ENCODE measurements at places on chromosomes 5 and 9. TPM values are rescaled to one million over a fixed set of nuclear protein-coding genes. Genes with fewer than 3 reads are reported as not detected.

DNA sequence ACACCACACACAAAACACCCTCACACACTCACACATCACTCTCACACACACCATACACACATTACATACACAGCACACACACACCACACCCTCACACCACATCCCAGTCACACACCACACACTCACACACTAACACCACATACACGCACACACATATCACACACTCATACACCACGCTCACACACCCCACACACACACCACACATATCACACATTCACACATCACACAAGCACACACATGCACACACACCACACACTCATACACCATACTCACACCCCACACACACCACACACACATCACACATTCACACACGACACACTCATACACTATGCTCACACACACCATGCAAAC lies 543 bp upstream of the UBE2QL1 start:
- DNase-seq, result no peak

DNA sequence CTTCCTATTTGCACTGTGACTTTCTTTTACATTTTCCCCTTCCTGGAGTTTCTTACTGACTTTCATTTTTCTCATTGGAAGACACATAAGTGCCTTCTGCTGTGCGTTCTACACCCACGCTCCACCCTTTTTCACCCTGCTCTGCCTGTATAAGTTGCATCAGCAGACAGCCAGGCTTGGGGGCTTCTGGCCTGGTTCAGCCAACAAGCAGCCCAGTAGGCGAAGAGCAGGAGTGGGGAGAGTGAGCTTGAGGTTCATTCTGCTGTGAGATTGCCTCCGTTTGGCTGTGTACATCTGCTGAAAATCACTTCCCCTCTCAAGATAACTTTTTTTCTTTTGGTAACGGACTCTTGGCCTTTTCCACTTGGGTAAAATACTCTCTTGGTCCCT lies 38.4 kb downstream of the RASGRF2 start:
- no peak for DNase-seq

DNA sequence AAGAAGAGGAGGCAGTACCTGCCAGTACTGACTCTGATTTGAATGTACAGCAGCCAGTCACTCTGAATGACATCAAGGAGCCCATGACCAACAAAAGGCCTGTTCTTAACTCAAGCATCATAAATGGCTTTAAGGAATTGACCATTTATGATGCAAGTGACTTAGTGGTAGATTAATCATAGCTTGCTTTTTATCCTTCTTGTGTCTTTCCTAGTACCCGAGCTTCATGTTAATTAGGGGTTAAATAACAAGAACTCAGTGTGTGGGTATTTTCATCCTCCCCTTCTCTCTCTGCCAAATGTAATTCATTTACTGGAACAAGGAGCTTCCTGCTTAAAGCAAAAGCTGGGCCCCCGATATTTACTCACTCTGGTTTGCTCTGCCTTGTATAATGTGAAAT lies 146.5 kb downstream of the UNC13B start:
- DNase-seq, result no peak

GRCh38 chr5:163384669-163385068 lies 52.7 kb upstream of the CCNG1 start:
- DNase-seq, result no peak

The LCN12 gene
- total RNA-seq, result 8.6 TPM

The KLF4 gene
- total RNA-seq, result 398 TPM

The SPATA31E1 gene
- total RNA-seq, result 0.07 TPM
